ENCODE measurements at places on chromosomes 16 and 17. TPM values are rescaled to one million over a fixed set of nuclear protein-coding genes. Genes with fewer than 3 reads are reported as not detected.

SMARCD2 gene
- 51.1 TPM for polyA plus RNA-seq

CD2BP2 gene
- polyA plus RNA-seq: 45.5 TPM

DNA sequence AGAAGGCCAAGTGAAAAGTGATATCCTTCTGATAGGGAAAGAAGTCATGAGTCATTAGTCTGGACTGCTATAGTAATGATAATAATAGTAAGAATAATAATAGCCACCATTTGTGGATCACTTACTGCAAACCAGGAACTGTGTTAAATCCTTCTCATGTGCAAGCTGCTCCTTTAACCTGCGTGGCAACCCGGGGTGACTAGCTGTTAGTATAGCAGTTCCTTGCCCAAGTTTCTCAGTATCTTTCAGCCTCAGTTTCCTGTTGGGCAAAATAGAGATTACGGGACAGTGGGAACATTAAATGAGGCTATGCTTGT is 129.5 kb downstream of the CDH13 start:
- H3K36me3 ChIP-seq: no peaks in the 10 kb centered on the region
- no peaks in the 10 kb centered on the region for H3K4me1 ChIP-seq
- no peaks in the 10 kb centered on the region for H3K27me3 ChIP-seq

- peaks cover 6% of the 10 kb centered on the region for H3K4me1 ChIP-seq
- no peak overlapping the region for H3K4me3 ChIP-seq
- H3K27ac ChIP-seq: no peak overlapping the region
- DNase-seq: no peak
- no peaks in the 10 kb centered on the region for H3K36me3 ChIP-seq
These were observed 5.1 kb downstream of the CALCOCO2 start for GRCh38 chr17:48835971-48836370.

- no peak for DNase-seq
- no peaks in the 10 kb centered on the region for H3K36me3 ChIP-seq
- H3K4me1 ChIP-seq: no peaks in the 10 kb centered on the region
- no peak overlapping the region for H3K27ac ChIP-seq
- no peak overlapping the region for H3K4me3 ChIP-seq
These were observed 40.3 kb downstream of the WNT3 start for GRCh38 chr17:46777943-46778915.

DNA sequence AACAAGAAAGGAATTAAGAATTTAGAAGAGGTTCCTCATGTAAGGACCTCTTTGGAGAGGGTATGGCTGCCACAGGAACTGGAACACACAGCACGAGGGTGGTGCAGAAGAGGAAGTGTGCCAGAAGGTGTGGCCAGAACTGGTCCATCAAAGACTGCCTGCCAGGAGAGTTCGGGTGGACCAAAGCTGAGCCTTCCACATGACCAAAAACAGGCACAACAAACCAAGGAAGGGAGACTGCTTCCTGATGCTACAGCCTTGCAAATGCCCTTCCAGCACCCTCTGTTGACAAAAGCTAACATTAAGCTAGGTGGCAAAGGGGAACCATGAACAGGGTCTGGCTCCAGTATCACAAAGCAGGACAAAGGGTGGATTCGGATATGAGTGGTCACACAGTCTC is 125.8 kb upstream of the TMEM97 start:
- no peak for DNase-seq
- no peak overlapping the region for H3K27ac ChIP-seq
- no peaks in the 10 kb centered on the region for H3K27me3 ChIP-seq
- H3K36me3 ChIP-seq: peaks cover 3% of the 10 kb centered on the region

DNA sequence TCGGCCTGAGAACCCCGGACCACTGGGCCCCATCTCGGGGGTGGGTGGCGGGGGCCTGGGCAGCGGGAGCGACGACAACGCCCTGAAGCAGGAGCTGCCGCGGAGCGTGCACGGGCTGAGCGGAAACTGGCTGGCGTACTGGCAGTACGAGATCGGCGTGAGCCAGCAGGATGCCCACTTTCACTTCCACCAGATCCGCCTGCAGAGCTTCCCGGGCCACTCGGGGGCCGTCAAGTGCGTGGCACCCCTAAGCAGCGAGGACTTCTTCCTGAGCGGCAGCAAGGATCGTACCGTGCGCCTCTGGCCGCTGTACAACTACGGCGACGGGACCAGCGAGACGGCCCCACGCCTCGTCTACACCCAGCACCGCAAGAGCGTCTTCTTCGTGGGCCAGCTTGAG is 8.9 kb upstream of the SERPINF2 start:
- no peak overlapping the region for H3K4me3 ChIP-seq
- H3K36me3 ChIP-seq: peaks cover 16% of the 10 kb centered on the region
- H3K27me3 ChIP-seq: no peaks in the 10 kb centered on the region
- H3K4me1 ChIP-seq: peaks cover 10% of the 10 kb centered on the region
- no peak overlapping the region for H3K27ac ChIP-seq
- no peak for DNase-seq

GRCh38 chr17:61402978-61403800 is 3.5 kb downstream of the TBX2 start:
- no peaks in the 10 kb centered on the region for H3K27me3 ChIP-seq
- H3K36me3 ChIP-seq: peaks cover 64% of the 10 kb centered on the region
- peaks cover 12% of the 10 kb centered on the region for H3K4me1 ChIP-seq
- DNase-seq: peak; percentile 64
- peak overlapping the region; percentile 95 for H3K27ac ChIP-seq
- H3K4me3 ChIP-seq: peak overlapping the region; percentile 93

DNA sequence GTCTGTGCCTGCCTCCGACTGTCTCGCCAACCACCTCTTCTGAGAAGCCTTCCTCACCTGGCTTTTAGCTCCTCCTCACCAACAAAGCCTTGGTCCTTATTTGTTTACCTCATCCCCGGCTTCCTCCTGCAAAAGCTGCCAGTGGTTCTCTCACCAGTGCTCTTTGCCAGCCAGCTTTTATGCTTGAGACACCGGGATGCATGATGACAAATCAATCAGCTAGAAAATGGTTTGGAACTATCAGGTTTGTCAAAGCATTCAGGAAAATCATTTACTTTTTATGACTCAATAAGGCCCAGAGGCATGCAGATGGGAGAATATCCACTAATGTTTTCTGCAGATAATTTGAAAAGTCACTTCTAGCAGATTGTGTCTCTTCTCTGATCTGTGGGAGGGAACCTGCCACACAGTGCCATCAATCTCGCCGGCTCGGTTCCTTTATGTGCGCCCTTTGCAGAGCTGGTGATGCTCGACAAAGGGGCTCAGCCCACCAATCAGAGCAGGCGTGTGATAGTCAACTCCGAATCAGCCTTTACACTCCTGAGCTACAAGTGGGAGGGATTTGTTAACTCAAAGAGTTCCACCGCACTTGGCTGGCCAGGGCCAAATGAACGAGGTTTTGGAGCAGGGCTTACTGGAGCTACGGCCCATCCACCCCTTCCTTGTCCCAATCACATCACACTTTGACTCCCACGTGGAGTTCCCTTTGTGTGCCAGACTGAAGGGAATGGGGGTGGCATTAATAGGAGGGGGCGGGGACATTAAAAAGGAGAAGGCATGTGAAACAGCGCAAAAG is 85.8 kb downstream of the MRC2 start:
- H3K27me3 ChIP-seq: no peaks in the 10 kb centered on the region
- H3K4me3 ChIP-seq: no peak overlapping the region
- H3K27ac ChIP-seq: no peak overlapping the region
- H3K4me1 ChIP-seq: peaks cover 8% of the 10 kb centered on the region
- no peak for DNase-seq
